ENCODE measurements at places on chromosomes 3 and 15. TPM values are rescaled to one million over a fixed set of nuclear protein-coding genes. Genes with fewer than 3 reads are reported as not detected.

OXNAD1 gene
- 10.1 TPM for total RNA-seq

SLC24A5 gene
- not detected for total RNA-seq

LRRC2 gene
- not detected for total RNA-seq

POPDC2 gene
- total RNA-seq: 0.16 TPM

SLC28A1 gene
- total RNA-seq: not detected

PLXNB1 gene
- total RNA-seq: 13.2 TPM

CLDN18 gene
- not detected for total RNA-seq

DYNC1LI1 gene
- total RNA-seq: 38.9 TPM

RTF1 gene
- 26.4 TPM for total RNA-seq

SERINC4 gene
- total RNA-seq: 0.12 TPM

SCN11A gene
- total RNA-seq: not detected

SLC6A11 gene
- total RNA-seq: 0.07 TPM

MUC13 gene
- 7.8 TPM for total RNA-seq

REC114 gene
- total RNA-seq: not detected

ZNF197 gene
- 1.5 TPM for total RNA-seq

VGLL4 gene
- total RNA-seq: 32.9 TPM

GOLGA6A gene
- total RNA-seq: not detected

CFAP44 gene
- total RNA-seq: 2.6 TPM

FANCD2OS gene
- total RNA-seq: not detected

PSMA4 gene
- 402 TPM for total RNA-seq

STAC gene
- 2.6 TPM for total RNA-seq

LRRIQ4 gene
- not detected for total RNA-seq

CNTN6 gene
- not detected for total RNA-seq

ROPN1 gene
- not detected for total RNA-seq

GRK7 gene
- total RNA-seq: not detected

WNT5A gene
- 0.64 TPM for total RNA-seq

CORO2B gene
- total RNA-seq: 3.7 TPM

IL20RB gene
- total RNA-seq: 1.2 TPM

EHD4 gene
- total RNA-seq: 12.0 TPM

All from A549 treated with DMSO at 1 μM for 4 hours (cell line).